ENCODE measurements at places on chromosomes 4 and X. TPM values are rescaled to one million over a fixed set of nuclear protein-coding genes. Genes with fewer than 3 reads are reported as not detected.

GRCh38 chr4:165597581-165598480 is 219.0 kb downstream of the CPE start:
- no peak for DNase-seq

- no peak for DNase-seq
Observed at GRCh38 chr4:162170509-162170908, 6.7 kb upstream of the FSTL5 start.

GRCh38 chr4:88940506-88940905 is 116.5 kb downstream of the FAM13A start:
- DNase-seq: no peak

DNA sequence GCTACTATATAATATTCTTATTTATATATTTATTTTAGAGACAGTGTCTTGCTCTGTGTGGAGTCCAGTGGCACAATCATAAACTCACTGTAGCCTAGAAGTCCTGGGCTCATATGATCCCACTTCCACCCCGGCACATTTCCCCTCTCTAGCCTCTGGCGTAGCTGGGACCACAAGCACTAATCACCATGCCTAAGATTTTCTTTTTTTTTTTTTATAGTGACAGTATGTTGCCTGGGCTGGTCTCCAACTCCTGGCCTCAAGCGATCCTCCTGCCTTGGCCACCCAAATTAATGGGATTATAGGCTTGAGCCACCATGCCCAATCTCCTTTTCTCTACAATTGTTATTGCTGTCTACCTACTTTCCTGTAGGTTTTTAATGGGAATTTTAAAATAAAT is 74.1 kb upstream of the BMP3 start:
- DNase-seq: no peak

GRCh38 chr4:185587427-185588161 is 52.3 kb upstream of the PDLIM3 start:
- DNase-seq: no peak

- DNase-seq: no peak
Observed at GRCh38 chr4:100041646-100042045, 91.6 kb upstream of the H2AZ1 start.

- DNase-seq: no peak
Observed at GRCh38 chr4:92551616-92552015, 247.8 kb downstream of the GRID2 start.

- no peak for DNase-seq
Observed at GRCh38 chr4:151029537-151029936, 14.5 kb upstream of the LRBA start.

GRCh38 chr4:86757468-86757867 is 91.7 kb downstream of the SLC10A6 start:
- no peak for DNase-seq

DNA sequence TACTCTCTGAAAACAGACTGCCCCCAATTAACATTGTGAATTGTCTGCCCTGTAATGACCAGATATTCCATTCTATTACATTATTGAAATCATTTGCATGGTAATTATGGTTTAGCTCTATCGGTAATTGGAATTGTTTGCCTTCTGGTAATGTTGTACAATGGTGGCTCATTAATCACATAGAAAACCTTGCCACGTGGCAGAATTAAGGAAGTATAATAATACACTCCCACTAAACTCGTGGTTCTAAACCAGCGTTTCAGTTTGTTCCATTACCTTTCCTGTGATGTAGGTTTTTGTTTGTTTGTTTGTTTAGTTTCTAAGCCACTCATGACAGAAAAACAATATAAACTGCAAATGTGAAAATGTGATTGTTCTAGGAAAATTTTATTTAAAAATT is 45.1 kb upstream of the TAPT1 start:
- DNase-seq: no peak

DNA sequence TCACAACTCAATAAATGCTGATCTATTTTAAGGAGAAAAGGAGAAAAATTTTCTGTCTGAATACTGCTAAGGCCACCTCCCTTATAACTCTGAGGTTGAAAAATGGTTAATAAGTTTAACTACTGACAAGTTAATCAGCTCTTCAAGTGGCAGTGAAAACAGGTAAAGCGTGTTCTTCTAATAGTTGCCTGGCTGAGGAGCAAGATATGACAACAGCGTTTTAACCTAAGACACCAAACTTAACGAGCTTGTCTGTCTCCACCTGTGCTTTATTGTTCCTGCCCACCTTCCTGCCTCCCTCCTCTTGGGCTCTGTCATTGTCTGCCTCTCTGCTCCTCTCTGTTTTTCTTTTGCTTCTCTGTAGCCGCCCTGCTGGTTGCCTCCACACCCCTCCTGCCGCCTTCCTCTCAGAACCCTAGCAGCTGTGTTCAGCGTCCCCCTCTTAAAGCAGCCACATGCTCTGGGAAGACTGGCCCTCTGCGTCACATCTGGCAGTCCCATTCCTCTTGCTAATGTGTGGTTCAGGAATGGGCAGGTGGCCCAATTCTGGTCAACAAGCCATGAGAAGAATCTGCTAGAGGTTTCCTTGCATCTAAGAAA is 4.3 kb upstream of the TSPAN5 start:
- no peak for DNase-seq

- DNase-seq: no peak
Observed at GRCh38 chr4:78754872-78755271, 21.3 kb upstream of the BMP2K start.

GRCh38 chr4:5118994-5119835 is 67.9 kb downstream of the STK32B start:
- DNase-seq: peak; percentile 23

GRCh38 chr4:25962393-25962792 is 48.4 kb downstream of the SMIM20 start:
- DNase-seq: no peak

DNA sequence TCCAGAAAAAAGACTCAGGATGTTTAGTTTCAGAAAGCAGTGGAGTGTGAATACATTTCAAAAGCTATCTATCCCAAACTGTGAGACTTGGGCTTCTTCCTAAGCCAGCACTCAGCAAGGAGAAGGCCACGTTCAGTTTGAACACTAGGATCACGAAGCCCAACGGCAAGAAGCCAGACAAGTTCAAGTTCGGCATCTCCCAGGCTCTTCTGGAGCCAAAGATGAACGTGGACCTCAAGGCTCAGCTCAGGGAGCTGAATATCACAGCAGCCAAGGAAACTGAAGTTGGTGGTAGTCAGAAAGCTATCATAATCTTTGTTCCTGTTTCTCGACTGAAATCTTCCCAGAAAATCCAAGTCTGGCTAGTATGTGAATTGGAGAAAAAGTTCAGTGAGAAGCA is 7.6 kb downstream of the PLAC1 start:
- DNase-seq: no peak

GRCh38 chrX:77118686-77119085 is 328.5 kb upstream of the FGF16 start:
- no peak for DNase-seq

DNA sequence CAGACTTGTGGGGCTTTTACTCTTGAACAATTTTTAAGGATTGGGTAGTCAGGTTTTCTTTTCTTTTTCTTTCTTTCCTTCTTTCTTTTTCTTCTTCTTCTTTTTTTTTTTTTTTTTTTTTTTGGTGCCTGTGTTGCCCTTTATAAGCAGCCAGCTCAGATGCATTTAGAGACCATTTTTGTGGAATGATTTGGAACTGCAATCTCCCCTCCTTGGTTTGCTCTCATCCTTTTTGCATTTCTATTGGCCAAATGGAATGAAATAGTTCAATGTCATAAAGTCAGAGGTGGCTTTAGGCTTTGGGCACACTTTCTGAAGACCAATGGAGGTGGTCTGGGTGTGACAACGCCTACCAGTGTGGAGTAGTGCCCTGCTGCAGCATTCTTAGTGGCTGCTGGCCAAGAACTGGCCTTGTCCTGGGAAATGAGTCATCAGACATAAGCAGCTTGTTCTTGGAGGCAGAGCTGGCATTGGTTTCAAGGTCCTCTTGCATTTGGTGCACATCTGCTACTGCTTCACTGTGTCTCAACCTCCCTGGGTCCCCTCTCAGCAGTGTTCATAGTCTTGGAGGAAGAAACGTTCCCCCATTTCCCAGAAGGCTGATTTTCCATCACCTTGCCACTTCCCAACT is 84.5 kb downstream of the CT47B1 start:
- no peak for DNase-seq

DNA sequence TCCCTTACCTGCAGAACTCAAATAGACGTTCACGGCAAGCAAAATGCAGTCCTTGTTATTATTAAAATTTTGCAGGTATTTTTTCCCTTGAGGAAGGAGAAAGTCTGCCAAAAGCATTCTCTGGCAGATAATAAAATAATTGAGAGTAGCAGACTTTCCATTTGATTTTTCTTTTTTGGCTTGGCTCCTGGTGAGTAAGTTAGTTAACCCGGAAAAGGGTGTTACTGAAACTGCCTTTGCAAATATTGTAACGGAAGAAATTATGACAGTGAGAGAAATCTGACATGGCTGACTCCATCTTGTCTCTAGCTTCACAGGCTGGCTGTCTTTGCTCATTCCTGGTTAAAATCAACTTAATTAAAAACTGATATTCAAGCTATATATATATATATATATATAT is 100.5 kb downstream of the GPR143 start:
- no peak for DNase-seq

- no peak for DNase-seq
Observed at GRCh38 chrX:29872831-29873230, 342.5 kb upstream of the MAGEB2 start.

PPP1R2C gene
- polyA plus RNA-seq: not detected

CENPE gene
- polyA plus RNA-seq: 13.9 TPM

BRS3 gene
- 0.07 TPM for polyA plus RNA-seq

MBTPS2 gene
- 32.9 TPM for polyA plus RNA-seq

AMELX gene
- not detected for polyA plus RNA-seq

SLC30A9 gene
- polyA plus RNA-seq: 122 TPM

MAOA gene
- 19.5 TPM for polyA plus RNA-seq

CT45A10 gene
- not detected for polyA plus RNA-seq

MID1IP1 gene
- polyA plus RNA-seq: 16.2 TPM

NLGN4X gene
- 11.1 TPM for polyA plus RNA-seq

CT45A5 gene
- not detected for polyA plus RNA-seq

CACNA1F gene
- polyA plus RNA-seq: 0.16 TPM

NDST4 gene
- polyA plus RNA-seq: 0.73 TPM

UGT2B15 gene
- not detected for polyA plus RNA-seq

FAT4 gene
- 36.0 TPM for polyA plus RNA-seq
